Osteocyte (in vitro differentiated cells): ENCODE measurements at places on chromosomes 1 and 21. TPM values are rescaled to one million over a fixed set of nuclear protein-coding genes. Genes with fewer than 3 reads are reported as not detected.

GRCh38 chr1:96979304-96980268, 258.0 kb downstream of the PTBP2 start:
- no peak for DNase-seq
- H3K4me3 ChIP-seq: no peak overlapping the region
- peak overlapping the region; percentile 67 for H3K27ac ChIP-seq
- H3K4me1 ChIP-seq: peaks cover 42% of the 10 kb centered on the region
- no peaks in the 10 kb centered on the region for H3K36me3 ChIP-seq

- H3K36me3 ChIP-seq: no peaks in the 10 kb centered on the region
- DNase-seq: no peak
- H3K4me3 ChIP-seq: no peak overlapping the region
- no peak overlapping the region for H3K27ac ChIP-seq
Observed at GRCh38 chr1:116371752-116372151, 1.3 kb upstream of the ATP1A1 start.

The SYT14 gene
- total RNA-seq: 0.10 and 0.16 TPM in 2 replicates

The ADCY10 gene
- total RNA-seq: 0.10 and 0.94 TPM in 2 replicates

DNA sequence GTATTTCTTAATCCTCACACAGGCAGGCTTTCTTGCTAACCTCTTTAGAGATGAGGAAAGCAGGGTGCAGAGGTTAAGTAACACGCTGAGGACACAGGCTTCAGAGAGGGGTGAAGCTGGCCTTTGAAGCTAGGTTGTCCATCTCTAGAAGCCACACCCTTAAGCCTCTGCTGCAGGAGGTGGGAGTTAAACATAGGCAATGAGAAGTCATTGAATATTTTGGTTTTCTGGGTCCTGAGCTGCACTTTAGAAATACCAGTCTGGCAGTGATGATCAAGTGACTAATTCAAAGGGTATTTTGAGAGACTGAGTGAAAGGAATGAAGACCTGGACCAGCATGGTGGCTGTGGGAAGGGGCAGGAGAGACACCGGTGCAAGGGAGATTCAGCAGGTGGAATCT, 9.9 kb downstream of the KCNJ15 start:
- no peak overlapping the region for H3K27ac ChIP-seq
- DNase-seq: no peak
- H3K36me3 ChIP-seq: no peaks in the 10 kb centered on the region
- peaks cover 54% of the 10 kb centered on the region for H3K4me1 ChIP-seq
- H3K27me3 ChIP-seq: no peaks in the 10 kb centered on the region

The CYP4X1 gene
- 0.38 and 0.89 TPM in 2 replicates for total RNA-seq
